ENCODE measurements at places on chromosomes 16 and 17. TPM values are rescaled to one million over a fixed set of nuclear protein-coding genes. Genes with fewer than 3 reads are reported as not detected.

GRCh38 chr17:46000292-46000691, 1.2 kb downstream of the STH start:
- no peak overlapping the region for H3K4me3 ChIP-seq
- no peak overlapping the region for H3K27ac ChIP-seq
- no peak for DNase-seq
- peaks cover 5% of the 10 kb centered on the region for H3K4me1 ChIP-seq
- no peaks in the 10 kb centered on the region for H3K27me3 ChIP-seq

Gene KRTAP4-9
- total RNA-seq: not detected

DNA sequence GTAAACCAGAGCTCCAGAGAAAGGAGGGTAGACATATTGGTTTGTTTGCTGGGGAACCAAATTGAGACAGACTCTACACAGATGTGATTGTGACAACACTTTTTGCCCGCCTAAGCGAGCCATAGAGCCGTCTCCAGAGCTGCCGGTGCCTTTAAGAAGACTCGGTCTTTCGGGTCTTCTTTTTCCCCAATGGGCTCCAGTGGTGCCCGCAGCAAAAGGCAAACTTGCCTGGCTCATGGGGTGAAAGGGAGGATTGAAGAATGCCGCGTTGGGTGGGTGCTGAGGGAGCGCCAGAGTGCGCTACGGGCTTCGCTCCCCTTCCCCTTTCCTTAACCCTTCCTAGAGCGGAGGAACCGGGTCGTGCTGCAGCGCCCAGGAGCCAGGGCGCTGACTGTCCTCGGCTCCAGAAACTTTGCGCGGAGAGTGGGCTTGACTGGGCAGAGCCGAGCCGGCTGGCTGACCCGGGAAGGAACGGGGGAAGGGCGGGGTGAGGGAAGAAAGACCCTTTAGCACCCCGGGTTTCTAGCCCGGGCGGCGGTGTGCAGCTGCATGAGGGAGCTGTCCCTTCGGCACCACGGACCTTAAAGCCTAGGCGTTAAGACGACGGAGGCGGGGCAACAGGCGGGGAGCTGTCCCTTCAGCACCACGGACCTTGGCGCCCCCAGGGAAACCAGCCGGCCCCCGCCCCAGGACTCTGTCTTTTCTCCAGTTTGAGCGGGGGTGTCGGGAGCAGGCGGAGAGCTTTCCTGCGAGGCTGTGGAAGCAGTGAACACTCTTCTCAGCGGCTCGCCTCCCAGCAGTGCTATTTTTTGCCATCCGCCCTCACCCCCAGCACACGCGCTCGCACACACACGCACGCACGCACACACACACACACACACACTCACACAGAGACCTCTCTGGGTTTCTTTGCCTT, at the start of gene CACNG3:
CACNG3 (plus strand) TSS at position 880 of the 916 bp plus-strand sequence. CDS start 420 bp downstream, outside the sequence.
- no peak within 1 kb of the TSS for H3K27ac ChIP-seq
- H3K4me1 ChIP-seq: no peaks in the 10 kb centered on the region
- DNase-seq: peak; percentile 47
- H3K27me3 ChIP-seq: no peaks in the 10 kb centered on the region
- H3K36me3 ChIP-seq: no peaks in the 10 kb centered on the region

DNA sequence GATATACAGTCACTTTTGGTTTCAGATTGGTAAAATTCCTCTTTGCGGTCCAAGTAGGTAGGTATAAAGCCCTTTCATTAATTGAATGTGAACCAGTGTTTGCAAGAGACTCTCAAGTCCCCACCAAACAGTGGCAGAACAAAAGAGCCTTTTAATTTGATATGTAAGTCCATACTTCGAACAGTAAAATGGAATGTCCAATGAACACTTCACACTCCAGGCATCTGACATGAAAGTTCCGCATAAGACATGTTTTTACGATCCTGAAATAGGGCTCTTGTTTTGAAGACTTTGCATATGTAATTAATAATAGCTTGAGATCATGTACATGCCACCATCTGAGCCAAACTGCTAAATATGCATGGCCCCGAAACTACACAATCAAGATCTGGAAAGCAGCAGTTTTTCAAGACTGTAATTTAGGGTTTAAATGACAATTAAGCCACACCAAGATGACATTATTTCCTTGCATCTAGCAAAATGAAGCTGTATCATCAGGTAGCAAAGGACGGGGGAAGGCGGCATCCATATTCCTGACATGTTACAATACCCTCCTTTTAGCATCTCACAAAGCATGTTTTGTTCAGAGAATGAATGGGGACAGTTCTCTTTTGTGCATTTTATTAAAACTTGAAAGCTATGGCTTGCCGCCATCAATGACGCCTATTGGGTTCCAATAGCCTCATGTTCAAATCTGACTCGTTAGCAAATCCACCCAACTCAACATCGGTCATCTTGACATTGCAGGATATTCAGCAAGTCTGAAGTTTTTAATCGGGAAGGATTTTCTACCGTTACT, 39.4 kb downstream of the LITAF start:
- no peak for DNase-seq
- H3K27me3 ChIP-seq: no peaks in the 10 kb centered on the region
- H3K27ac ChIP-seq: no peak overlapping the region
- H3K36me3 ChIP-seq: peaks cover 14% of the 10 kb centered on the region

- H3K36me3 ChIP-seq: no peaks in the 10 kb centered on the region
- no peak for DNase-seq
- no peak overlapping the region for H3K4me3 ChIP-seq
Measured at GRCh38 chr17:43613917-43614316, 47.8 kb downstream of the MEOX1 start.

Gene ELMO3
- total RNA-seq: 0.84 TPM

Gene LLGL1
- 78.3 TPM for total RNA-seq

DNA sequence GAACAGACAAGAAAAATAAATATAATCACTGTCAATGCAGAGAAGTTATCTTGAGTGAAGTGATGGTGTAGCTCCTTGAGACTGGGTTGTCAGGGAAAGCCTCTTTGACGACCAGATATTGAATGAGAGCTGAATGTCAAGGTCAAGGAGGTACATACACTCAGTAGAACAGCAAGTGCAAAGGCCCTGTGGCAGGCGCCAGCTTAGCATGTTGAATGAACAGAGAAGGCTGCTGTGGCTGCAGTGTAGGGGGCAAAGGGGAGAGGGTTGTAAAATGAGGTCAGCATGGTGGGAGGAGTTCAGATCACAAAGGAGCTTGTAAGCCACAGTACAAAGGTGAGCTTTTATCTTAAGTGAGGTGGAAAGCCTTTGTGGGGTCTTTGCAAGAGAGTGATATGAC, 111.5 kb downstream of the ZFHX3 start:
- no peaks in the 10 kb centered on the region for H3K27me3 ChIP-seq
- no peak overlapping the region for H3K4me3 ChIP-seq
- DNase-seq: no peak
- H3K36me3 ChIP-seq: no peaks in the 10 kb centered on the region

Gene KRT17
- total RNA-seq: 134 TPM

DNA sequence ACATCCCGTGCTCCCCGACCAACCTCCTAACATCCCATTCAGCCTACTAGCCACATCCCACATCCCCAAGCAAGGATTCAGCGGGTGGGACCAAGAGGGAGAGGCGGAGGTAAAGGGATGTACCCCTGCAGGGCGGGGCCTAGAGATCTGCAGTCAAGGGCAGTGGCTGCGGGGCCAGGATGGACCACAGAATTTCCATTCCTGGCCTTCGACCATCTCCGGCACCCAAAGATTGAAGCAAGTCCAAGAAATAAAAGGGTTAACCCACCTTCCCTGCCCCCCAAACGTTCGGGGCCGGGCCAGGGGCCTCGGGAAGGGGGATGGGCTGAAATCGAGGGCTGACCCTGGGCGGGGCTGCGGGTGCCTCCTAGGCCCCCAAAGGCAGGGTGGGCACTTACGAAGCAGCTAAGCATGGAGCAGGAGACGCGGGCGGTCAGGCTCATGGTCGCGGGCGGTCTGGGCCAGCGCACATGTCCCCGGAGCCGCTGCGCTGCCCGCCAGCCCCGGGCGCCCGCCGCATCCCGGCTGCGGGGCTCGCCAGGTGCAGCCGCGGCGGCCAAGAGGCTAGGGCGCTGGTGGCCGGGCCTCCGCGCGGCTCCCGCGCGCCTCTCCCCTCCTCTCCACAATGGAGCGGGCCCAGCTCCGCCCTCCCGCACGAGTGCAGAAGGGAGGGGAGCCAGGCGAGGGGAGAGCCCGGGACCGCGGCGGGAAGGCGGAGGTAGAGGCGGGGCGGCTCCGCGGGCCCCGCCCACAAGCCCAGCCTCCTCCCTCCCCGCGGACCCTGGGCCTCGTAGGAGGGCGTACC, at the start of gene MTMR4:
MTMR4 (minus strand) TSS at position 674 of the 805 bp plus-strand sequence; CDS start at position 443, 231 bp downstream.
- H3K27me3 ChIP-seq: no peaks in the 10 kb centered on the region
- H3K4me3 ChIP-seq: peak within 1 kb of the TSS; percentile 84
- H3K36me3 ChIP-seq: peaks cover 13% of the 10 kb centered on the region
- peak; percentile 83 for DNase-seq
- peaks cover 9% of the 10 kb centered on the region for H3K4me1 ChIP-seq

Gene CA5A
- not detected for total RNA-seq

- H3K27me3 ChIP-seq: no peaks in the 10 kb centered on the region
- no peak overlapping the region for H3K4me3 ChIP-seq
- H3K4me1 ChIP-seq: no peaks in the 10 kb centered on the region
- no peak overlapping the region for H3K27ac ChIP-seq
Measured at GRCh38 chr17:4569591-4569990, 9.2 kb upstream of the GGT6 start.

GRCh38 chr17:20995873-20996723, 46.7 kb downstream of the USP22 start:
- peaks cover 28% of the 10 kb centered on the region for H3K36me3 ChIP-seq
- H3K4me1 ChIP-seq: peaks cover 4% of the 10 kb centered on the region
- no peaks in the 10 kb centered on the region for H3K27me3 ChIP-seq
- no peak for DNase-seq

GRCh38 chr17:81295676-81296381, 722 bp upstream of the SLC38A10 start:
- DNase-seq: peak; percentile 43
- peaks cover 34% of the 10 kb centered on the region for H3K4me1 ChIP-seq
- peak overlapping the region; percentile 53 for H3K27ac ChIP-seq
- H3K4me3 ChIP-seq: peak overlapping the region; percentile 82

- H3K27ac ChIP-seq: no peak overlapping the region
- DNase-seq: no peak
- H3K27me3 ChIP-seq: no peaks in the 10 kb centered on the region
Measured at GRCh38 chr17:44733753-44734152, 25.0 kb upstream of the ADAM11 start.

- no peak for DNase-seq
- H3K4me3 ChIP-seq: no peak overlapping the region
- no peaks in the 10 kb centered on the region for H3K27me3 ChIP-seq
- H3K36me3 ChIP-seq: no peaks in the 10 kb centered on the region
- H3K4me1 ChIP-seq: no peaks in the 10 kb centered on the region
Measured at GRCh38 chr17:58207451-58207850, 11.6 kb downstream of the MKS1 start.

Gene ENPP7
- not detected for total RNA-seq

GRCh38 chr17:6429266-6429665, 5.7 kb downstream of the AIPL1 start:
- DNase-seq: no peak
- H3K36me3 ChIP-seq: no peaks in the 10 kb centered on the region
- H3K27ac ChIP-seq: no peak overlapping the region
- no peaks in the 10 kb centered on the region for H3K27me3 ChIP-seq
- H3K4me1 ChIP-seq: no peaks in the 10 kb centered on the region
- no peak overlapping the region for H3K4me3 ChIP-seq

DNA sequence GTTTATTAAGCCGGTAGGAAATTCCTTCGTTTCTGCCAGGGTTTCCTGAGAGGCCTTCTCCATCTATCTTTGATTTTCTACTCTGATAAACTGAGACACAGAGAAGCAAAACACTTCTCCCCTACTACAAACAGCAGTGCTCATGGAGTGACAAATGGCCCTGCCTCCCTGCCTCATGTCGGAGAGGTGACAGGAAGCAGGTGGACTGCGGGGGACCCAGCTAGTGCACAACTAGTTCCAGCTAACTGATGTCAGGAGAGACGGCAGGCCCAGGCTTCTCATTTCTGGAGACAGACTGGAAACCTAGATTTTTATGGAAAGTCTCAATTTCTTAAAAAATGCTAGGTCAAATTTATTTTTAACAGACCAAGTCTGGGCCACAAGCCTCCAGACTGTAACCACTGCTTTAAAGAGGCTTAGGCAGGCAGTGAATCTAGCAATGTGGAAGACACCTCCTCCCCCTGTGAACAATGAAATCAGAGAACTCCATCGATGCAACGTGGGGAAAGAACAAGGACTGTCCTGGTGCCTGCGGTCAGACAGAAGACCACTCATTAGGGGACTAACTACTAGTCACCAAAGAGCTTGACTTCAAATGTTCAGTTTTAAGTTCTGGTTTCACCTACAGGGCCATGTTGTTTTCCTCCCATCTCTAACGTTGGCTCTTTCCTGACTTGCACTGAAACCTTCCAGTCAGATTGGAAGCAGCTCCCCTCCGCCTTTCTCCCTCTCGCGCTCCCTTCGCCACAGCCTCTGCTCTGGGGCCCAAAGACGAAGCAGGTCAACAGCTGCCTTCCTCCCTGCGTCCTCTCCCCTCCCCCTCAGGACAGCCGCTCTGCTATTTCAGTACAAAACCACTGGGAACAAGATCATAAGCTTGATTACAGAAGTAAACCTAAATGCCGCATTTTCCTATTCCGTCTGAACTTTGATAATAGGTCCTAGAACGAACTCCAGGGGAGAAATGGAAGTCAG, 17.6 kb downstream of the GTF3C1 start:
- H3K27ac ChIP-seq: peak overlapping the region; percentile 68
- DNase-seq: peak; percentile 70
- peaks cover 21% of the 10 kb centered on the region for H3K4me1 ChIP-seq

DNA sequence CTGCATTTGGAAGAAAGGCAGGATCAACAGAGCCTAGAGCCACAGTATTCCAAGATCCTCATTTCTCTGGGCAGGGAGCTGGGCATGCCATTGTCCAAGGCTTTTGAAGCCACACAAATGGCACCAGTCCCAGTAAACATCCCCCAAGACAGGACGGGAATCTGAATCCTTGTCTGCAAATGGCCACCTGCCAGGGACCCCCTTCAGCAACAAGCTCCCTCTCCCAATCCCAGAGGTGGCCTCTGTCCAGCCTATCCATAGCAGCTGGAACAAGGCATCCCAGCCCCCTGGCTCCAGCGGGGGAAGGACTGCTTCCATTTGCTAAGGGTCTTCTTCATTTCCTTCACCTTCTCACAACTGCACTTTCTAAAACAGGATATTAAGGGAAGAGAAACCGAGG, 204.4 kb downstream of the C16orf78 start:
- no peak overlapping the region for H3K27ac ChIP-seq
- no peak for DNase-seq
- H3K4me1 ChIP-seq: peaks cover 34% of the 10 kb centered on the region
- no peak overlapping the region for H3K4me3 ChIP-seq
- H3K27me3 ChIP-seq: no peaks in the 10 kb centered on the region
- no peaks in the 10 kb centered on the region for H3K36me3 ChIP-seq

- H3K4me3 ChIP-seq: no peak overlapping the region
- no peaks in the 10 kb centered on the region for H3K36me3 ChIP-seq
- H3K4me1 ChIP-seq: peaks cover 10% of the 10 kb centered on the region
- DNase-seq: peak; percentile 22
Measured at GRCh38 chr17:9402590-9403199, 172.9 kb downstream of the STX8 start.

Gene HNF1B
- not detected for total RNA-seq

All from SJCRH30 (cell line).